Activated CD4-positive, alpha-beta T cell treated with anti-CD3 and anti-CD28 coated beads, Interleukin-2, amount 10 ng/mL, durations not matched to agents 7 days and 5 days (primary cell): ENCODE measurements at places on chromosomes 12 and 14. TPM values are rescaled to one million over a fixed set of nuclear protein-coding genes. Genes with fewer than 3 reads are reported as not detected.

GRCh38 chr12:59386236-59386635 lies 209.6 kb upstream of the SLC16A7 start:
- peaks cover 5% of the 10 kb centered on the region for H3K4me1 ChIP-seq
- no peaks in the 10 kb centered on the region for H3K36me3 ChIP-seq

DNA sequence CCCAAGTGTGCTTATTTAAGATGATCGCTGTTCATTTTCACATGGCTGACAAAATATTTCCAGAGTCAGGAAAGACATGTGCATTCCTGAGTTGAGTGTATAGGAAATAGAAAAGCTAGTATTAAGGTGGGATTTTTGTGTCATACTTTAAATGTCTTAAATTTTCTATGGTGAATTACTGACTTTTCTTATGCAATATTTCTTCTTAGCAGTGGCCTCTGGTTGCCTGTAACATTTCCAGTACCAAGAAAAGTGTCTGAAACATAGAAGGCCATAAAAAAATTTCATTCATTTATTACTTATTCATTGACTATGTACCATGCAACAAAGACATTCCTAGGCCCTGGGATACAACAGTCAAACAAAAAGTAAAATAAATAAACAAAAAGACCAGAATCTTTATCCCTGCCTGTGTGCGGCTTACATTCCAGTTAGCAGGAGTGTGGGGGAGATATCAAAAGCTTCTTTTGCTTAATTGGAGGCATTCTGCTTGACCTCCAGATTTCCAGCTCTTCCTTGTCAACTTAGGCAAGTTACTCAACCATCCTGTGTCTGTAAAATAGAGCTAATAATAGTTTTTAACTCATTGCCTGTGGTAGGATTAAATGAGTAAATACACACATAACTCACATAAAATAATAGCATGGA lies 216.3 kb upstream of the FLRT2 start:
- no peaks in the 10 kb centered on the region for H3K4me1 ChIP-seq
- no peak overlapping the region for H3K4me3 ChIP-seq
- H3K36me3 ChIP-seq: no peaks in the 10 kb centered on the region
- no peaks in the 10 kb centered on the region for H3K27me3 ChIP-seq

DNA sequence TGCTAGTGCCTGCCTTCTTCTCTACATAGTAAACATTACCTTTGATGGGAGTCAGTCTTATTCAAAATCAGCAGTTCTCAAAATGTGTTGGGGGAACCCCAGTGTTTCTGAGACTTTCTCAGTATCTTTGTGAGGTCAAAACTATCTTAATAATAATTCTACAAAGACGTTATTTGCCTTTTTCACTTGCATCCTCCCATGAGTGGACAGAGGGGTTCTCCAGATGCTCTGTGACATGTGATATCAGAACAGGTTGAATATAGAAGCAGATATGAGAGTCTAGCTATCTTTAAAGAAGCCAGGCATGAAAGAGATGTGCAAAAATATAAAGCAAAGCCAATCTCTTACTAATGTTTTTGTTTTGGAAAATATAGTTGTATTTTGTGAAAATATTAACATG lies 144.7 kb downstream of the KTN1 start:
- no peak for DNase-seq
- no peaks in the 10 kb centered on the region for H3K36me3 ChIP-seq
- no peak overlapping the region for H3K4me3 ChIP-seq
- H3K4me1 ChIP-seq: no peaks in the 10 kb centered on the region

DNA sequence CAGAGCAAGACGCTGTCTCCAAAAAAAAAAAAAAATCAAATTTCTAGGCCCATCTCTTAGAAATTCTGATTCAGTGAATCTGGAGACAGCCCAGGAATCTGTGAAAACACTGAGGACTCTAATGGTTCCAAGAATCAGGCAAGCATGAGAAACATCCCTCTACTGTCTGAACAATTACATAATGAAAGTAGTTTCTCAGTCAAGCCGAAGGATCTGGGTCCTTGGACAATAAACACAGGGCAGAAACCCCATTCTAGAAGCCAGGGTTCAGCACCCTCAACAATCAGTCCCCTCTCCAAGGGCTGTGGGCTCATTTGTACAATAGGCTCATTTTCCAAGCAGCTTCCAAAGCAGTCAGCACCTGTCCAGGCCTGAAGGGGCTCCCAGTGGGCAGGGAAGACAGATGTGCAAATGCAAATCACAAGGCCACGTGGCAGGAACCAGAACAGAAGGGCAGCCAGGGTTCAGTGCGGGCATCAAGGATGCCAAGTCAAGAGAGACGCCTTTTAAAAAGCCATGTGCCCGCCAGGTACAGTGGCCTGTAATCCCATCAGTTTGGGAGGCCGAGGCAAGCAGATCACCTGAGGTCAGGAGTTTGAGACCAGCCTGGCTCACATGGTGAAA lies 96.1 kb downstream of the KSR2 start:
- H3K4me1 ChIP-seq: peaks cover 9% of the 10 kb centered on the region
- peaks cover 7% of the 10 kb centered on the region for H3K27me3 ChIP-seq
- no peaks in the 10 kb centered on the region for H3K36me3 ChIP-seq
- DNase-seq: no peak
- no peak overlapping the region for H3K27ac ChIP-seq
- no peak overlapping the region for H3K4me3 ChIP-seq

DNA sequence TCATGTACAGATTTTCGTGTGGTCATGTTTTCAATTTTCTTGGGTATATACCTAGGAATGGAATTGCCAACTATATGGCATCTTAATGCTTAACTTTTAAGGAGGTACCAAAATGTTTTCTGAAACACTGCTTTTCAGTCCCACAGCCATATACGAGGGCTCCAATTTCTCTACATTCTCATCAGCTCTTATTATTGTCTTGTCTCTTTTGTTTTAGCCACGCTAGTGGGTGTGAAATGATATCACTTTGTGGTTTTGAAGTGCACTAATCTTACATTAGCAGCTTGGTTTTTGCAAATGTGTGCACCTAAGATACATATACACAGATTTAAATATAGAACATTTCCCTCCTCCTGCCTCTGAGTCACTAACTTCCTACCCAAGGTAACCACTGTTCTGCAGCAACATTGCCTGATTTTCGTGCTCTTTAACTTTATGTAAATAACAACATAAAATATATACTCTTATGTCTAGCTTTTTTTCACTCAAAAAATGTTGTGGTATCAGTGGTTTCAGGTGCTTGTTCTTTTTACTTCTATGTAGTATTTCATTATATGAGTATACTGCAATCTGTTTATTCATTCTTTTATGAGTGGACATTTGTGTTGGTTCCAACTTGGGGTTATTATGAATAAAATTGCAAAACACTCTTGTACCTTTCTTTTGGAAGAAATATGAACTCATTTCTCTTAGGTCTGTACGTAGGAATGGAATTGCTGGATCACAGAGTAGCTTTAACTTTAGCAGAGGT lies 73.1 kb downstream of the ZFP36L1 start:
- H3K36me3 ChIP-seq: peaks cover 7% of the 10 kb centered on the region
- H3K4me1 ChIP-seq: peaks cover 31% of the 10 kb centered on the region
- no peak for DNase-seq
- peaks cover 3% of the 10 kb centered on the region for H3K27me3 ChIP-seq
- H3K4me3 ChIP-seq: no peak overlapping the region

DNA sequence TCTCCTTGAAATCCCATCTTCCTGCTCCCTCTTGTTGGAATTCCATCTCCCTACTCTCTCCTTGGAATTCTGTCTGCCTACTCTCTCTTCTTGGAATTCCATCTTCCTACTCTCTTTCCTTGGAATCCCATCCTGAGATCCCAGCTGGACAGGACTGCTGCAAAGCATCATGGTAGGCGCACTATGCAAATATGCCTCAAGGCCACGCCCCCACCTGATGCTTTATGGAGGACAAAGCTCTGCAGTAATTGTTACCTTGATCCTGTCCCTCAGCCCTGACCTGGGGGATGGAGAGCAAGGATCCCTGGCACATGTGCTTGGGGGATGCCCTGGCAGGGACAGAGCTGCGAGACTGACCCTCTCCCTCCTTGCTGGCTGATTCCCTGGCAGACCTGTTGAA lies 185.6 kb downstream of the TBX5 start:
- H3K4me1 ChIP-seq: no peaks in the 10 kb centered on the region
- no peak overlapping the region for H3K4me3 ChIP-seq

- no peak for DNase-seq
- no peak overlapping the region for H3K27ac ChIP-seq
- H3K4me1 ChIP-seq: no peaks in the 10 kb centered on the region
- H3K36me3 ChIP-seq: no peaks in the 10 kb centered on the region
- H3K4me3 ChIP-seq: no peak overlapping the region
- H3K27me3 ChIP-seq: no peaks in the 10 kb centered on the region
These were observed 154.3 kb downstream of the RMST start for GRCh38 chr12:97616946-97617345.

DNA sequence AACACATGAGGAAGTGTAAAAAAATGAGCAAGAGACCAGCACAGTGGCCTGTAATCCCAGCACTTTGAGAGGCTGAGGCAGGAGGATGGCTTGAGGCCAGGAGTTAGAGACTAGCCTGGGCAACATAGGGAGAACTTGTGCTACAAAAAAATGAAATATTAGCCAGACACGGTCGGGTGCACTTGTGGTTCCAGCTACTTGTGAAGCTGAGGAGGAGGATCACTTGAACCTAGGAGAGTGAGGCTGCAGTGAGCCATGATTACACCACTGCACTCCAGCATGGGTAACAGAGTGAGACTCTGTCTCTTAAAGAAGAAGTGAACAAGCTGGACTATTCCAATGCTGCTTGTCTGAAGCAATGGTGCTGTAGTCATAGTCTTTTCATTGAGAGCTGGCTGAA lies 36.3 kb upstream of the MAP3K9 start:
- no peaks in the 10 kb centered on the region for H3K36me3 ChIP-seq
- H3K4me1 ChIP-seq: no peaks in the 10 kb centered on the region
- no peak overlapping the region for H3K27ac ChIP-seq
- no peak for DNase-seq
- H3K27me3 ChIP-seq: peaks cover 3% of the 10 kb centered on the region

HOXC12 gene
- not detected for total RNA-seq

PPP4R4 gene
- 3.7 TPM for total RNA-seq

KRT86 gene
- total RNA-seq: not detected

MYL2 gene
- not detected for total RNA-seq
